Endothelial cell of umbilical vein (primary cell): ENCODE measurements at places on chromosomes 2 and 18. TPM values are rescaled to one million over a fixed set of nuclear protein-coding genes. Genes with fewer than 3 reads are reported as not detected.

The LYPD1 gene
- total RNA-seq, result 59.0 and 76.6 TPM in 2 replicates

The PLEK gene
- total RNA-seq, result 0.11 and 0.18 TPM in 2 replicates

The IL18RAP gene
- total RNA-seq, result not detected in 2 replicates

The TGOLN2 gene
- 119 and 140 TPM in 2 replicates for total RNA-seq

The TRIB2 gene
- 17.6 and 20.5 TPM in 2 replicates for total RNA-seq

The FBLN7 gene
- total RNA-seq, result 2.1 and 3.3 TPM in 2 replicates

The GAREM1 gene
- 1.0 and 1.1 TPM in 2 replicates for total RNA-seq

The SETBP1 gene
- 3.1 and 4.2 TPM in 2 replicates for total RNA-seq

The CRYGC gene
- total RNA-seq, result not detected in 2 replicates

The CLHC1 gene
- 10.2 and 12.3 TPM in 2 replicates for total RNA-seq

The TUBA4B gene
- total RNA-seq, result not detected in 2 replicates

The TBR1 gene
- total RNA-seq, result 0.09 and 0.11 TPM in 2 replicates

The LIMS3 gene
- 9.4 and 17.8 TPM in 2 replicates for total RNA-seq

The CPS1 gene
- 0.53 and 0.88 TPM in 2 replicates for total RNA-seq

The BABAM2 gene
- total RNA-seq, result 26.9 and 27.6 TPM in 2 replicates

The DYNAP gene
- not detected in 2 replicates for total RNA-seq

The SLC16A14 gene
- 0.22 and 0.23 TPM in 2 replicates for total RNA-seq

The RGPD3 gene
- total RNA-seq, result not detected in 2 replicates

The EIF5B gene
- 53.5 and 54.5 TPM in 2 replicates for total RNA-seq

The PARD6G gene
- total RNA-seq, result 1.8 and 5.4 TPM in 2 replicates

The CSRNP3 gene
- total RNA-seq, result not detected in 2 replicates

The CFAP221 gene
- total RNA-seq, result not detected in 2 replicates
